ENCODE measurements at places on chromosomes 11 and 22.
A peak's percentile ranks its signal among the peaks of the same experiment; 100 is the strongest.

DNA sequence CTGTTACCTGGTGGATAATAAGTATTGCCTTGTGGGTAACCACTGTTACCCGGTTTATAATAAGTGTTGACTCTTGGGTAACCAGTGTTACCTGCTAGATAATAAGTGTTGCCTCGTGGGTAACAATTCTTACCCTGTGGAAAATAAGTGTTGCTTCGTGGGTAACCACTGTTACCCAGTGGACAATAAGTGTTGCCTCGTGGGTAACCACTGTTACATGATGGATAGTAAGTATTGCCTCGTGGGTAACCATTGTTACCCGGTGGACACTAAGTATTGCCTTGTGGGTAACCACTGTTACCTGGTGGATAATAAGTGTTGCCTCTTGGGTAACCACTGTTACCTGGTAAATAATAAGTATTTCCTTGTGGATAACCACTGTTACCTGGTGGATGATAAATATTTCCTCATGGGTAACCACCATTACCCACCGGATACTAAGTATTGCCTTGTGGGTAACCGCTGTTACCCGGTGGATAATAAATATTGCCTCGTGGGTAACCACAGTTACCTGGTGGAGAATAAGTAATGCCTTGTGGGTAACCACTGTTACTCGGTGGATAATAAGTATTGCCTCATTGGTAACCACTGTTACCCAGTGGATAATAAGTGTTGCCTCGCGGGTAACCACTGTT lies 8.7 kb upstream of the NXPE4 start:
- no peak for DNase-seq

DNA sequence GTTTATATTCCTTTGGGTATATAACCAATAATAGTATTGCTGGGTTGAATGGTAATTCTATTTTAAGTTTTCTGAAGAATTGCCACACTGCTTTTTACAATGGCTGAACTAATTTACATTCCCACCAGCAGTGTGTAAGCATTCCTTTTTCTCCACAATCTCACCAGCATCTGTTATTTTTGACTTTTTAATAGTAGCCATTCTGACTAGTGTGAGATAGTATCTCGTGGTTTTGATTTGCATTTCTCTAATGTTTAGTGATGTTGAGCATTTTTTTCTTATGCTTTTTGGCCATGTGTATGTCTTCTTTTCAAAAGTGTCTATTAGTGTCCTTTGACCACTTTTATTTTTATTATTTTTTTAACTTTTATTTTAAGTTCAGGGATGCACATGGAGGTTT lies 275.3 kb downstream of the METTL15 start:
- DNase-seq, result peak; percentile 44

GRCh38 chr11:66849501-66850234 lies 6.4 kb downstream of the RCE1 start:
- no peak for DNase-seq

DNA sequence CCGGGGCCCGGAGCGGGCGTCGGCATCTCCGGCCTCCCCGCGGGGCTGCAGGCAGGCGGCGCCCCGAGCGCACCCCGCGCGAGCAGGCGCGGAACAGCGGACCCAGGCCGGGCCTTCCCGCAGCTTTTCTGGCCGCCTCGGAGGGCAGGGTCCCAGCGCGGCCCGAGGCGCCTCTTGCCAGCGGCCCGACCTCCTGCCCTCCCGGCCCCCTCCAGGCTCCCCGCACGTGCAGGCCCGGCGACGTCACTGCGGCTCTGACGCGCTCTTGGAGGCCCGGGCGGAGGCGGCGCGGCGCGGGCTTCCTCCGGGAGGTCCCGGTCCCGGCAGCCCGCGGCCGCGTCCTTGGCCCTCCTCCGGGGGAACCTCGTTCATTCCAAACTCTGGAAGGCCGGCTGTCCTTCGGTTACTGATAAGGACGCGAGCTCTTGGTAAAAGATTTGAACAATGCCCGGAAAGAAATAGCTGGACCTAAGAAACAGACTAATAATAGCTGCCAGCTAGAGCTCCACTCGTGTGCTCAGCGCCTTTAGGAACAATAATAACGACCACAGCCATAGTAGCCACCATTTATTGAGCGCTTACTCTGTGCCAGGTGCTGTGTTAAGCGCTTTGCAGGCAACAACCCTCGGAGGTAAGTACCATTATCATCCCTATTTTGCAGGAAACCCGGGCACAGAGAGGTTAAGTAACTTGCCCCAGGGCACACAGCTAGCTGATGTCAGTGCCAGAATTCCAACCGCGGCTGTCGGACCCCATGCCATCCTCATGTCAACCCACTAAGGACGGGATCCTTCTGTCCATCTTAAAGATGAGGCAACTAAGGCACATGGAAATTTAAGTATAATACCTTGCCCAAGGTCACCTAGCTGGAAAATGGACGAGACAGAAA lies 39.1 kb upstream of the CREB3L1 start:
- DNase-seq, result peak; percentile 76

- no peak for DNase-seq
Measured at GRCh38 chr22:47166446-47167016, 404.1 kb downstream of the TBC1D22A start.

DNA sequence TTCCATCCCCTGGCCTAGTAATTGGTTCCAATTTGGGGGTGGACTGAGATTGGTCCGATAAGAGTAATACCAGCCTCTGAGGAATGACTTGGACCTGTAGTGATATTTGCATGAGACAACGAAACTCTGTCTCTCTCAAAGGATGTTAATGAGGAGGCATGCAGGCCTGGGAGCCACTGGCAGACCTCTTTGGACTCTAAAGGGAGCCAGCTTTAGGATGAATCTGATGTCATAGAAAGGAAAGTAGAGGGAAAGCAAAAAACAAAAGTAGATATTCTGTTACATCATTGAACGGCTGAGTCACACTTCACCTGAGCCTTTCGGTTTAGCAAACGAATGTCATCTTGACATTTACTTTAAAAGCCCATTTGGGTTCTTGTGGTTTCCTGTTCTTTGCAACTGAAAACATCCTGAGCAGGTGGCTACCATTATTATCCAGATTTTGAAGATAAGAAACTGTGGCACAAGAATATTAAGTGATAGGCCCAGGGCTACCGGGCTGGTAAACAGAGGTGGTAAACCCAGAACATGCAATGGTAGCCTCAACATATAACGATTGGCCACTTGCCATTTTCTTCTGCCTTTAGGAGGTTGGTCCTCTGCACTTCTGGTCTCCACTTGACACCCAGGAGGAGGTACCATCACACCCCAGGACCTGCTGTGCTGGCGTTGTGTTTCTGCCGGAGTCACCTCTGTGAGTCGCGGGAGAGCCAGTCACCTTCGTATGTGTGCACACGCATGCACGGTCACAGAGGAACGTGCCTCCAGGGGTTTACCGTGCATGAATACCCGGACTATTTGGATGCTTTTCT lies 42.7 kb downstream of the RTL6 start:
- DNase-seq, result no peak

DNA sequence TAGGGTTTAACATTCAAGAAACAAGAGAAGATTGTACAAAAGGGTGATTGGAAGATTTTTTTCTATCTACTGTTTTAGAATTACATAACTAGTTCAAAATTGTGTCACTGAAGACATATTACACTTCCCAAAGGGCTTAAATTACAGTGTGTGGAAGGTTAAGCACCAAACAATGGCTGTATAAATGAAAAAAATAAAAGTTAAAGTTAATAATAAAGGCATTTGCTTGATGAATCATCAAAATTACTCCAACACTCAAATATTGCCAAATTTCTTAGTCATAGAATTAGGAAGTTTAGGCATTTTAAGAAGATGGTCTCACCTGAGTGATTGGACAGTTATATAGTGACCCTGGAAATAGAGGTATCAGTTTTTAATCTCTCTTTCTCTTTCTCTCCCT lies 227.6 kb upstream of the CARD18 start:
- peak; percentile 2 for DNase-seq

DNA sequence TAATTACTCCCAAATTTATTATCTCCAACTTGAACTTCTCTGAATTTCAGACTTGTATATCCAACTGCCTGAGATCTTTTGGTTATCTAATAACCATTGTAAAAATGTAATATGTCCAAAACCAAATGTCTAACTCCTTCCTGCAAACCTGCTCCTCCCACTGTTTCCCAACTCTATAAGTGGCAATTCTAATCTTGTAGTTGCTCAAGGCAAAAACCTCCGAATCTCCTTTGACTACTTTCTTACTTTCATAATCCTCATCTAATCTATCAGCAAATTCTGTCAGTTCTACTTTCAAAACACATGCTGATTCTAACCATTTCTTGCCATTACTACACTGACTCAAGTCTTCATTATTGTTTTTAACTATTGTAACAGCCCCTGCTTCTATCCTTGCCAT lies 55.7 kb downstream of the FAM168A start:
- no peak for DNase-seq

DNA sequence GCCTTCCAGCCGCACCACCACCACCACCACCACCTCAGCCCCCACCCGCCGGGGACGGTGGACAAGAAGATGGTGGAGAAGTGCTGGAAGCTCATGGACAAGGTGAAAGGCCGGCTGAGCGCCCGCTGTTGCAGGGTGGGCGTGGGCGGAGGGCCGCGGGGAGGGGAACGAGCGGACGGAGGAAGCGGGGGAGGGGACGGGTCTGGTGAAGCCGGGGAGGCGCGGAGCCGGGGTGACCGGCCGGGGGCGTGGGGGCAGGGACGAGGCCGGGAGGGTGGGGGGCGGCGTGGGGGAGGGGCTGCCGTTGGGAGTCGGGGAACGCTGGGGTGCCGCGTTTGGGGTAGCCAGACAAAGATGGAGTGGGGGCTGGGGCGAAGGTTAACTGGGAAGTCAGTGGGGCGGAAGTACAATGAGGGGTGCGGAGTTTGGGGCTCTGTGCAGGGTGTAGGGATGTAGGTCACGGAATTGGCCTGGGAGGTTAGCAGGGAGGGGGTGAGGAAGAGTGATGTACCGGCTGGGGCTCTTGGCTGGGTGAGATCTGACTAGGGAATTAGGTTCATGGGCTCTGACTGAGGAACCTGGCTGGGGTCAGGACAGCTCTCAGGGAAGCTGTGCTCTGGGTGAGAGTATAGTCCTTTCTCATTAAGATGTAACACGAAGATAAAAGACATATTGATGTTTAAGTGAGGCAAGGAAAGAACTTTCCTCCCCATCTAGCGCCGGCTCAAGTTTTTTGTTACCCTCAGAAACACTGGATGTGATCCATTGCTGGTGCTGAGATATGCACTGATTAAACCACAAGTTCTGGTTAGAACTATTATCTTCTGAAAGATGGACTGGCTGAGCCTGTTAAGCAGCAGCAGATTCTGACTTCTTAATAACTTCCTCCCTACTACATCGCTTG lies 624 bp downstream of the CBL start:
- peak; percentile 47 for DNase-seq

DNA sequence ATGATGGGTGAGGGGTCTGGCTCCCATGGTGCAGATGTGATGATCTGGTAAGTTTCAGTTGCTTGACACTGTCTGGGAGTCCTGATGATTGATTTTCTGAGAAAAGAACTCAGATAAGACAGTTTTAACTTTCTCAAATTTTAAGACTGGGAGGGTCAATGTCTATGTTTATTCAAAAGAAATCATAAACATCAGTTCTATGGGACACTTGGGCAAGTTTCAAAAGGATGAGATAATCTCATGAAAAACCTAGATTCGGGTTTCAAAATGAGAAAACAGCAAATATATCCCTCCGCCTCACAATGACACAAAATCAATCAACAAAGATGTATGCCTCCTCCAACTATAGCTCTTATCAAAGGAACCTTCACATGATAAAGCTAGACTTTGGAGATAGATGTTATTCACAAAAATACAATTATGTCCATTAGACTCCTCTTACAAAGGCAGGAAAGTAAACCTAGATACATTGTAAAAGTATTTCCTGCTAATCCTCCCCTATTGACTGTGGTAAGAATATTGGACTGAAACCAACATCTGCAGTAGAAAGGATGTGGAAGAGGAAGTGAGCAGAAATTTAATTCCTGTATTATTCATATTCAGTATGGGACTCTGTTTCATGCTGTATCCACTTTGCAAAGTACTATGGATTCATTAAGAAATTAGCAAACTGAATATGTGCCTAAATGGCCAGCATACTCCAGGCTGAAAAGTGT lies 21.6 kb downstream of the SVIP start:
- peak; percentile 33 for DNase-seq

GRCh38 chr11:115255006-115255762 lies 249.0 kb downstream of the CADM1 start:
- DNase-seq, result no peak

DNA sequence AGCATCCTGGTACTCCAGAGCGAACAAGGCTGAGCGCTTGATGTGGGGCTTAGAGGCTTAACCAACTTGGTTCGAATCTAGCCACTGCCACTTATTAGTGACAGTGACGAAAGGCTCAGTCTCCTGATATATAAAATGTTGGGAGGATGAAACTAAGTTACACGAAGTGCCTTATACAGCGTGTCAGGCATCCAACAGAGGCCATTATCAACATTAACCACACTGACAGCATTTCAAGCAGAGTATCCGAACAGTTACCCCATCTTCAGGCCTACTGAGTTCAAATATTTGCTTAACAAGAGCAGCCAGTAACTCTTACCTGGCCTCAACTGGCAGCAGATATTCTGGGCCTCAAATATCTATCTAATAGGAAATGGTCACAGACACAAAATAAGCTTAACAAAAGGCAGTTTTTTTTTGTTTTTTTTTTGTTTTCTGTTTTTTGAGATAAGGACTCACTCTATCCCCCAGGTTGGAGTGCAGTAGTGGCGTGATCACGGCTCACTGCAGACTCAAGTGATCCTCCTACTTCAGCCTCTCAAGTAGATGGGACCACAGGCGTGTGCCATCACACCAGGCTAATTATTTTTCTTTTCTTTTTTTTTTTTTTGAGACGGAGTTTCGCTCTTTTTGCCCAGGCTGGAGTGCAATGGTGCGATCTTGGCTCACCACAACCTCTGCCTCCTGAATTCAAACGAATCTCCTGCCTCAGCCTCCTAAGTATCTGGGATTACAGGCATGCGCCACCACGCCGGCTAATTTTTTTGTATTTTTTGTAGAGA lies 2.9 kb downstream of the SERPIND1 start:
- no peak for DNase-seq

- peak; percentile 66 for DNase-seq
Measured at GRCh38 chr11:34501500-34501899, 12.1 kb downstream of the ELF5 start.

DNA sequence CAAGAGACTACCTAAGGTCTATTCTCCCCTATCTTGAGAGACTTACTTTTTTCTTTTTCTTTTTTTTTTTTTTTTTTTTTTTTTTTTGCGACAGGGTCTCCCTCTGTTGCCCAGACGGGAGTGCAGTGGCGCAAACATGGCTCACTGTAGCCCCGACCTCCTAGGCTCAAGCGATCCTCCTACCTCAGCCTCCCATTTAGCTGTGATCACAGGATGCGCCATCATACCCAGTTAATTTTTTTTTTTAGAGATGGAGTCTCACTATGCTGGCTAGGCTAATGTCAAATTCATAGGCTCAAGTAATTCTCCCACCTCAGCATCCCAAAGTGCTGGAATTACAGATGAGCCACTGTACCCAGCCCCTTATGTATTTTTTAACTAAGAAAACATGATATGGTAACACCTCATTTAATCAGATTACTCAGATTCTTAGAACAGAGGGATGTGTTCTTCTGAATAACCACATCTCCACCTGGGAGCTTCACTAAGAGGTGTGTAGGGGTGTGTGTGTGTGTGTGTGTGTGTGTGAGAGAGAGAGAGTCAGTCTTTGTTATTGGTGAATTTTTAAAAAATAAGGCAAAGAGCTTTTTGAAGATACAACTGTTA lies 102.9 kb downstream of the USP35 start:
- no peak for DNase-seq
